NK-92 treated with Interleukin-12 subunit alpha and Interleukin-12 subunit beta, amount 100 ng/mL, for 24 hours (cell line): ENCODE measurements at places on chromosomes 7 and 10.

- DNase-seq, result no peak
These were observed 550.6 kb upstream of the SEMA3D start for GRCh38 chr7:85737426-85737825.

DNA sequence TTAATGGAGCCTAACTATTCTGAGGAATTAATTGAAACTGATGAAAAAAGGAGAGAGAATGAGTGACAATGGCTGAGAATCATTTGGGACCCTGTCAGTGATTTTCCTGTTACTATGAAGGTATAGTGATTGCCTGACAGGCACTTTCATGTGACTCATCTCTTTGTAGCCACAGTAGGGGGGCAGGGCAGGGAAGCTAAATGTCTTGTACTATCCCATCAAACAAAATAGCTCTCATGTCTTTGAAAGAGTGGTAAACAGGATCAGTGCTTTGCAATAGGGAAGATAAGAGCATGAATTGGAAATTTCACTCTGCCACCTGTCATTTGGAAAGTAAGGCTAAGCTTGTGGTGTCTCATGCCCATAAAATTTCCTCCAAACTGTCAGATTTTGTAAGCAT lies 94.5 kb upstream of the GSDME start:
- peak; percentile 17 for DNase-seq

DNA sequence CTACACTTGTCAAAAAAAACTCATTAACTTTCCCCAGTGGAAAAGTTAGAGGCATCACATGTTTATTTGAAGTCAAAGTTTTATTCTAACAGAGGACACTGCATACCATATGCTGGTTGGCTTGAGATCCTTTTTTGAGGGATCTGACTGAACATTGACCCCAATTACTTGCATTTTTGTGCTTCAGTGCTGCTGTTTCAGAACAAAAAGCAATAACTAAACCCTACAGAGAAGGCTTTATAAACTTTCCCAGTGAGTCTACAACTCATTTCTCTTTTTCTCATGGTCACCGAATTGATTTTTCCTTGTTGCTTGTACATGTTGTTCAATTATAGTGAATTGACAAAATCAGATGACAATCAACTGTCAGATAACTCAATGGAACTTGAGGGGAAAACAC lies 69.3 kb upstream of the PHYHIPL start:
- no peak for DNase-seq

- DNase-seq, result no peak
These were observed 259.7 kb downstream of the CALN1 start for GRCh38 chr7:72152161-72153131.

GRCh38 chr7:66353547-66353946 lies 148.4 kb downstream of the TPST1 start:
- no peak for DNase-seq

GRCh38 chr7:138244606-138245005 lies 168.3 kb downstream of the AKR1D1 start:
- DNase-seq, result no peak

GRCh38 chr7:117269417-117269816 lies 53.4 kb downstream of the WNT2 start:
- no peak for DNase-seq

DNA sequence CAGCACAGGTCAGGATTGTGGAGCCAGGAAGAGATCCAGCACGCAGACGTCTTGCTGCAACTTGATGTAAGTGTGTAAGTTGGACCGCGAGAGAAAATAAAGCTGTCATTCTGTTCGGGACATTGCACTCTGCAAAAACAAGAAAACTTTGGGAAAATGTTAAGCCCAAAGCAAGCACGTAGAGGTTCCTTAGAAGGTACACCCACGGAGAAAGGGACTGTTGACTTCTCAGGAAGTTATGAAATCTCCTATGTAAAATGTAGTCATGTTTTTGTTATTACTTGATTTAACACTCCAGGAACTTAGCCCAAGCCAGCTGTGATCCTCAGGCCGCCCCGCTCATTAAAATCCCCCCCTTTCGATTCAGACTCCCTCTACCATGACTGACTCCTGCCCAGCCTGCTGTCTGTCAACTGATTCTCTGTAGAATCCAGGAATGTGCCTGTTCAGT lies 196.1 kb upstream of the TCF7L2 start:
- no peak for DNase-seq

DNA sequence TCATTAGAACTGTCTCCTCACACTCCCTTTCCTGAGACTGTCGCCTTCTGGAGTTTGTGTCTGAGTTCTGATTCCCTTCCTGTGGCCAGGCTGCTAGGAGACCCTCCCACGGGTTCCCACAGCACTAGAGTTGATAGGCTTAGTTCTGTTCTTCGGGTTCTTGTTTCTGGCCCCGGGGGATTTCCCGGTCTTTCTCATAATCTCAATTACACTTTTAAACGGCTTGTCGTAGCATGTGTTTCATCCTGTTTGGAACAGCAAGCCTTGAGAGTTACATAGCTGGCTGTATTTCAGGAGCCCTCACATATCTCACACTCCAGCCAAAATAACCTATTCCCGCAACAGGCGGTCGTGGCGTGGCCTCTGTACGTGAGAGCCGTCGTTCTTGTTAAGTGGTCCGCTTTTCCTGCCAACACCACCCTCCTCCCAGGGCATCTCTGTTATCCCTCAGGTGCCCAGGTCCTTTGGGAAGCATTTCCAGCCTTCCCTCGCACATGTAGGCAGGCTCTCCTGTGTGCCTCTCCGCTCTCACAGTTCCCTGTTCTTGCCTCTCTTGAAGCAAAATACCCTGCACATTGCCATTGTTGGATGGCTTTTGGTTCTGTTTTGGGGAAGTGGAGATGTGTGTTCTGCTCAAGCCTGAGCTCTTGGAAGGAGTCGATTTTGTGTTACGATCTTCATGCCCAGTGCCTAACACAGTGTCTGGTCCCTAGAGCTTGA lies 46.0 kb downstream of the CDC123 start:
- DNase-seq, result no peak

DNA sequence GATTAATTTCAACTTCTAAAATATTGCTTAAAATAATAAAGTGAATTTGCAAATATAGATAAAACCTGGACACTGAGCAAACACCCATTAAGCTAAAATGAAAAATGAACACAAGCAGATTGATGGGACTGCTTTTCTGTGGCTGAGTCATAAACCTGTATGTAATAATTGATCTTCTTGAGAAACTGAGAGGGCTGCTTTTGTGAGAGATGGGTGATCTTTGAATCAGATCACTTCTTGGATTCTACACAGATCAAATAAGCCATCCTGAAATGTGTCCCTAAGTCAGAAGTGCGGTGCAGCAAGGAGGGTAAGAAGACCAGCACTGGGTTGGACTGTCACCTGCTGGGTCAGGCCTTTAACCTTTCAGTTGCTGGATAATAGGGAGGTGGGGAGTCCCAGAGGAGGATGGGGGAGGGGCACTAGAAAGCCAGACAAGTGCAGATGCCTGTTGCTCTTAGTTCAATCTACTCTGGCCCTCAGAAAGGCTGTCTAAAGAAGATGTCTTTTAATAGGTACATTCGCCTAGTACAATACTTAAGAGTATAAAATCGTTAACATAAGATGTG lies 178.2 kb upstream of the NAMPT start:
- DNase-seq, result no peak

GRCh38 chr10:124566981-124567835 lies 105.6 kb downstream of the LHPP start:
- DNase-seq, result no peak

- DNase-seq, result no peak
These were observed 25.1 kb downstream of the CUL1 start for GRCh38 chr7:148723846-148724245.
